ENCODE measurements at places on chromosomes 3 and 15.

DNA sequence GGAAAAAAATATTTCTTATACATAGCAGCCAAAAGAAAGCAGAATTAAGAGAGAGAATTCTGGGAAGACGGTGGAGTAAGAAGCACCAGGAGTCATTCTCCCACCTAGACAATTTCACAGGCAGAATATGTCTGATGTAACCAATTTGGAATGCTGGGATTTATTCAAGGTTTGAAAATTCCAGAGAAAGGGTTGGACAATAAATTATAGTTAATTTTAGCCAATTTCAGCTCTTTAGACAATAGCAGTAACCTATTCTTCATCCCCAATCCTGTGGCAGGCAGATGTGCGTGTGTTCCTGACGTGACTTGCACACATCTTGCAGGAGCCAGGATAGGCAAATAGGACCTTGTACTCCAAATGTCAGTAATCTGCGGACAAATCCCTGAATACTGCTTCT lies 541.0 kb upstream of the NAALADL2 start:
- no peak for DNase-seq

DNA sequence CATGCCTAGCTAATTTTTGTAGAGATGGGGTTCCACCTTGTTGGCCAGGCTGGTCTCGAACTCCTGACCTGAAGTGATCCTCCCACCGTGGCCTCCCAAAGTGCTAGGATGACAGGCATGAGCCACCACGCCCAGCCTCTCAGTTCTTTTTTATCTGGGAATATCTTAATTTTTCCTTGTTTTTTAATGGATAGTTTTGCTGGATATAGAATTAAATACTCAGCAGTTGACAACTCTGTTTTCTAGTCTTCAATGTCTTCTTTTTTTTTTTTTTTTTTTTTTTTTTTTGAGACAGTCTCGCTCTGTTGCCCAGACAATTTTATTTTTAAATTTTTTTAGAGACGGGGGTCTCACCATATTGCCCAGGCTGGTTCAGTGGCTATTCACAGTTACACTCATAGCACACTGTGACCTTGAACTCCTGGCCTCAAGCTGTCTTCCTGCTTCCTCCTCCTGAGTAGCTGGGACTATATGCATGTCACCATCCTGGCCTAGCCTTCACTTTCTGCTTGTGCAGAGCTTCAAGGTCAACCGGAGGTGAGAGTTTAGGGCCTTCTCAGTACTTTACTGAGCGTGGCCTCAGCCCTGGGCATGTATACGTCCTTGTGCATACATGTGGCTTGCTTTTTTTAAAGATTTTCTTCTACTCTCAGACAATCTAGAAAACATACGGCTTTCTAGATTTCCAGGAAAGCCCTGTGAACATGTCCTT lies 120.5 kb downstream of the ZNF609 start:
- no peak for DNase-seq

- DNase-seq: no peak
These were observed 237.5 kb upstream of the ROPN1 start for GRCh38 chr3:124229420-124229819.

DNA sequence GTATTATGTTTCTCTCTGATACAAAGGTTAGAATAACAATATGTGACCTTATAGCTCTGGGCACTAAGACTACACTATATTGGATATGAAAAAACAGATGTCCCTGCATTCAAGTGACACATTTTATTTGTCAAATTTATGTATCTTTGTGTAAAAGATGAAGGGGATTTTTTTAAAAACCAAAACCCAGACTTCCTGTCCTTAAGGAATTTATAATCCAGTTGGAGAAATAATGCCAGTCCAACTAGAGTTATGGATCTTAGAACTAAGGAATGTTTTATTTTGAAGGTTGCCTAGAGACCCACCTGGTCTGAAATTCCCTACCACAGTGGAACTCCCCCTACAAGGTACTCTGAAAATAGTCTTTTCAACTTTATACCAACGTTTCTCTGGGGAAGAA lies 33.3 kb upstream of the PIK3CB start:
- DNase-seq: no peak

- DNase-seq: no peak
These were observed 441.9 kb downstream of the PLOD2 start for GRCh38 chr3:145719114-145719513.

DNA sequence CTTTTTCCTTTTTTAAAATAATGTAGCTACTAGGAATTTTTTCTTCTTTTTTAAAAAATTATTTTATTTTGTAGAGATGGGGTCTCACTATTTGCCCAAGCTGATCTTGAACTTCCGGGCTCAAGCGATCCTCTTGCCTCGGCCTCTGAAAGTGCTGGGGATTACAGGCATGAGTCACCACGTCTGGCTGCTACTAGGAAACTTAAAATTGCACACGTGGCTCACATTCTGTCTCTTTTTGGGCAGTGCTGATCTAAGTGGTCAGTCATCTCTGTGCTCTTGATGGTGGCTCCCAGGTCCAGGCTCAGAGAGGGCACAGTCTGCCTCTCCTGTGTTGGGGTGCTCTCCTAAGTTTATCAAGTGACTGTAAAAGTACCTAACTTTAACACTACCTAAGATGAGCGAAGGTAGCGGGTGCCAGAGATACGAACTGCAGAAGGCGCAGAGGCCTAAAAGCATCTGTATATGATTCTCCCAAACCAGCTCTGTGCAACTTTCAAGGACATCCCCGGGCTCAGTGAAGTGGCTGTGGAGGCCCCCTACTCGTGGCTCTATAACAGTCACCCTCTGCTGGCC lies 52.9 kb upstream of the SEC13 start:
- no peak for DNase-seq

All from stimulated activated CD4-positive, alpha-beta T cell treated with anti-CD3 and anti-CD28 coated beads, TNF-alpha, amount 100 ng/mL, for 48 hours (primary cell).